Thoracic aorta (tissue), 2 donors: ENCODE measurements at places on chromosomes 16 and 17.

DNA sequence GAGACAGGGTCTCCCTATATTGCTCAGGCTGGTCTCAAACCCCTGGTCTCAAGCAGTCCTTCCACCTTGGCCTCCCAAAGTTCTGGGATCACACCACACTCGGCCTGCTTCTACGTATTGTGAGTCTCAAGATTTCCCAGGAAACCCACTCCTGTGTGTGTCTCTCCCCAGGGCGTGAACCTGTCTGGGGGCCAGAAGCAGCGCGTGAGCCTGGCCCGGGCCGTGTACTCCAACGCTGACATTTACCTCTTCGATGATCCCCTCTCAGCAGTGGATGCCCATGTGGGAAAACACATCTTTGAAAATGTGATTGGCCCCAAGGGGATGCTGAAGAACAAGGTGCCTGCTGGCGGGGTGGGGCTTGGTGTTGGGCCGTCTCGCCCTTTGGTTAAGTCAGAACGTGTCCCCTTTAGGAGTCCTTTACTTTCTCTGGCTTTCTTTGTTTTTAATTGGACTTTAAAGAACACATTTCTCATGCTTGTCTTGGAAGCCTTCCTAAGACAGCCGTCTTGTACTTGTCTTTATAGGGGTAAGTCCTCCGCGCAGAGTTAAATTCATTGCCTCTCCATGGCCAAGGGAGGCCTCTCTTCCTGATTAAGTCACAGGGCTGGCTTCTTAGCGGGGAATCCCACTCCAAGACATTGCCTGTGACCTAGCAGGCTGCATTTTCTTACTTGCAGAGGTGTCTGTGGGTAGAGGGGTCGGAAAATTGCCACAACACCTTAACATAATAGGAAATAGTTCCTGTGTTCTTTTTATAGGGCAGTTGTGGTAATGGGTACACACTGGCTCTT lies 136.4 kb downstream of the ABCC6 start:
- DNase-seq = no peak

DNA sequence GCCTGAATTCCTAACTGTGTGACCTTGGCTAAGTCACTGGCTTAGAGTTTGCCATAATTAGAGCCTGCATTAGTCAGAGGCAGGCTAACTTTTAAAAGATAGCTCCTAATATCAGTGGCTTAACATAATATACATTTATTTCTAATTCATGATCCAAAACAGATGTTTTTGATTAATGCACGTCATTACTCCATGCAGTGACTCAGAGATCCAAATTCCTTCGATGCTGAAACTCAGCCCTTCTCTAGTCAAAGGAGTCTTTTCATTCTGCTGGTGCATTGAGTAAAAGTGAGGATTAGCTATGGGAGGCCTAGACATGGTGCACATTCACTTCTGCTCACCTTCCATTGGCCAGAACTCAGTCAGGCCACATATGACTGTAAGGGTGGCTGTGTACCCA lies 49.8 kb downstream of the IRX3 start:
- DNase-seq = no peak

- DNase-seq = no peak
Observed at GRCh38 chr16:83624429-83625120, 183.2 kb upstream of the HSBP1 start.

DNA sequence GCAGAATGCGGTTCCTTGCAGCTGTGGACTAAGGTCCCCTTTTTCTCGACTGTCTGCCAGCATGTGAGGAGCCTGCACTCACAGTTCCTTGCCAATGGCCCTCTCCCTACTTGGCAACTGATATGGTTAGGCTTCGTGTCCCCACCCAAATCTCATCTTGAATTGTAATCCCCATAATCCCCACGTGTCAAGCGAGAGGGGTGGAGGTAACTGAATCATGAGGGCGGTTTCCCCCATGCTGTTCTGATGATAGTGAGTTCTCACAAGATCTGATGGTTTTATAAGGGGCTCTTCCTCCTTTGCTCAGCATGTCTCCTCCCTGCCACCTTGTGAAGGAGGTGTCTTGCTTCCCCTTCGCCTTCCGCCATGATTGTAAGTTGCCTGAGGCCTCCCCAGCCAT lies 19.9 kb downstream of the CIAPIN1 start:
- DNase-seq = no peak

- DNase-seq = no peak
Observed at GRCh38 chr16:80273635-80274538, 266.9 kb upstream of the DYNLRB2 start.

DNA sequence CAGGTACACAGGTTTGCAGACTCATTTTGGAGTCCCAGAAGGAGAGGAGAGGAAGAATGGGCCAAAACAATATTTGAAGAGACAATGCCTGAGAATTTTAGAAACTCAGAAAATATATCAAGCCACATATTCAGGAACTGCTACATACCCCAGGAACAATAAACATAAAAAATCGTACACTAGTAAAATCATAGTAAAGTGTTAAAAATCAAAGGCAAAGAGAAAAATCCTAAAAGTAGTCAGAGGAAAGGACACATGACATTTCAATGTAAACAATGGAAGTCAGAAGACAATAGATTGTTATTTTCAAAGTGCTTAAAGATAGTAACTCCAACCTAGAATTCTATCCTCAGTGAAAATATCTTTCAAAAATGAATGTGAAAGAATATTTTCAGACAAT lies 28.5 kb upstream of the NACA2 start:
- no peak for DNase-seq

DNA sequence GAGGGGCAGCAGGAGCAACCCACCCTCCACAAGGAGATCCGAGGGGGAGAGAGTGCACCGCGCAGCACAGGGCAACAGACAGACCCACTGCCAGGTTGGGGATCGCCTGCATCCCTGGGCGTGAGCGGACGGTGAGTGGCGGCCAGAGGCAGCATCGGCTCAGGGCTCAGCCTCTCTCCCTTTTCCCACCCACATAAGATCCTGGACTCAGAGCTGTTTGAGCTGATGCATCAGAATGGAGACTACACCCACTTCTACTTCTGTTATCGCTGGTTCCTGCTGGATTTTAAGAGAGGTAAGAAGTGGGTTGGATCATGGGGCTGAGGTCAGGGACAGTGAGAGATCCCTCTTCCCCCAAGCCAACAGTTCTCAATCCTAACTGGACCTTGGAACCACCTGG lies 23.2 kb downstream of the MNT start:
- no peak for DNase-seq

GRCh38 chr17:9833922-9834321 lies 8.2 kb downstream of the GLP2R start:
- DNase-seq = no peak

- no peak for DNase-seq
Observed at GRCh38 chr16:57991551-57992059, 8.9 kb downstream of the ZNF319 start.

DNA sequence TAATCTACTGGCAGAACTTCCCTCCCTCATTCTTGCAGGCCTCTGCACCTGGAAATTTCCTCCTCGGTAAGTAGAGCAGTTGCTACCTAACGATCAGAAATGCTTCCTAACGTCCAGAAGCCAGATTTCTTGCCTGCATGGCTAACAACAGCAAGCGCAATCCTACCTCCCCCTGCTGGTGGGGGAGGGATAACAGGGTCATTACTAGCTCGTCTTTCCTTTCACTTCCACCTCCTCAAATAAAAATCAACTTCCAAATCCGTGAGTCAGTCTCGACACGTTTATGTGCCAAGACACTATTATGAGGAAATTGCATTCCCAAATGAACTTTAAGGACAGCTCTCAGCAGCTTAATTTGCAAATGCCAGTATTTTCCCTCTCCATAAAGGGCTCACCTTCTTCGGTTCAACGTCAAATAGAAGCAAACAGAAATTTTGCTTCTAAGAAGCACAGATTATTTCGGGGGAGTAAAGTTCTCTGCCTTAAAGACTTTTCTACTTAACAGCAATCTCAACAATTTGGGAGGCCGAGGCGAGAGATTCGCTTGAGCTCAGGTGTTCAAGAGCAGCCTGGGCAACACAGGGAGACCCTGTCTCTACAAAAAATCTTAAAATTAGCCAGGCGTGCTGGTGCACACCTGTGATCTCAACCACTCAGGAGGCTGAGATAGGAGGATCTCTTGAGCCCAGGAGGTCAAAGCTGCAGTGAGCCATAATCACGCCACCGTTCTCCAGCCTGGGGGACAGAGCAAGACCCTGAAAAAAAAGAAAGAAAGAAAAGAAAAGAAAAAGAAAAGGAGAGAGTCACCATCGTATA lies 188.6 kb upstream of the PSMD7 start:
- no peak for DNase-seq

- no peak for DNase-seq
Observed at GRCh38 chr16:14564861-14565687, 65.0 kb downstream of the PARN start.

DNA sequence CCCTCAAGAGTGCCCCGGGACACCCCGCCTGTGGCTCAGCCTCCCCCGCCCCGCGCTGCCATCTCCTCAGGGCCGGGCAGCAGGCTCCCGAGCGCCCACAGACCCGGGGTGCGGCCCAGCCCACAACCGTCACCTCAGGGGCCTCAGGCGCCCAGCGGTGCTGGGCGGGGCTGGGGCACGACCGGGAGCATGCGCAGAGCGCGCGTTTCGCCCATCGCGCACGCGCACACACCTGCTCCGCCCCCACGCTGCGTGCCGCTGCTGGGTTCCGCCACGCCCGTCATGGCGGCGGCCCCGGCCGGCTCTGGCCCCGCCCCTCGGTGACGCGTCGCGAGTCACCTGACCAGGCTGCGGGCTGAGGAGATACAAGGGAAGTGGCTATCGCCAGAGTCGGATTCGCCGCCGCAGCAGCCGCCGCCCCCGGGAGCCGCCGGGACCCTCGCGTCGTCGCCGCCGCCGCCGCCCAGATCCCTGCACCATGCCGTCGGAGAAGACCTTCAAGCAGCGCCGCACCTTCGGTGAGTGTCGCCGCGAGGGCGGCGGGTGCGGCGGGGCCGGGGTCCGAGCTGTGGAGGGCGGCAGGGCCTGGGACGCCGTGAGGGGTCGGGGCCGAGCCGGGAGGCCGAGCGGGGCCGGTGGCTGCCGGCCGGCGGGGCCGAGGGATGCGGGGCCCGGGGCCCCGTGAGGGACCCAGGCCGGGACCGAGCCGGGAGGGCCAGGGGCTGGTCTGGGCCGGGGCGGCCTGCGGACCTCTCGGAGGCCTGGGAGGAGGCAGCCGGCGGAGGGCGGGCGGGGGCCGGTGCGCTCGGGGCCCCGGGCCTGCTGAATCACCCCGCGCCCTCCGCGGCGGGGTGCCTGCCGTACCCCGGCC lies at the start of gene MAP1LC3B:
TSS of gene MAP1LC3B (plus strand) at position 387 of the 871 bp plus-strand sequence. CDS start at position 479, 92 bp downstream.
- peak; percentile 77 for DNase-seq

DNA sequence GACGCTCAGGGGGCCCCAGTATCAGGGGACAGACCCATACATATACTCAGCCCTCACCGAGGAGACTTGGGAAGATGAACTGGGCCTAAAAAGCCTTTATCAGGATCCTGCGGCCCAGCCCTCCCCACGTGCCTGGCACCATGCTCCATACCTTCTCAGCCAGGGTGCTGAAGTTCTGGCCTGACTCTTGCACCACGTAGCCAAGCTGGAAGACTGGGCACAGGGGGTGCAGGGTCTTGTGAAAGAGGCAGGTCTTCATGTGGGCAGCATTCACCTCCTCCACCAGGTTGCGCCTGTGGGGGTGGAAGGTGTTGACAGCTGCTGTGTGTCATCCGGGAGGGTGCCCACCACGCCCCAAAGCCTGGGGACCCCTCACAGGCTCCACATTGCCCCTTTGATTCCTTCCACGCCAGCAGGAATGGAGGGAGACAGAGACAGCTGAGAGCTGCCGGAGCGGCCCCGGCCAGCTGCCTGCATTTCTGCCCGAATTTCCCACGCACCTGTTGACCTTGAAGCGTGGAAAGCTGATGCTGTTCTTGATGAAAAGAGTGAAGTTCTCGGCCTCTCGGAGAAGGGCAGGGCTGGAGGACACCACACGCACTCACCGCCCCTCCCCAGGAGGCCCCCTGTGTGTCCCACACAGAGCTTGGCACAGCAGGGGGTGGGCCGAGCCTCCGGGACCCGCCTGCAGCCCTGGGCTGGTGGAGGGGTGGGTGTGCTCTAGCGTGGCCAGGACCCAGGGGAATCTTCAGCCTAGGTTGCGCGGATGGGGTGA lies 10.4 kb upstream of the CAMKK1 start:
- no peak for DNase-seq
